ENCODE measurements at places on chromosomes 1 and 21.

- DNase-seq = no peak
Observed at GRCh38 chr1:85134583-85135391, 66.0 kb downstream of the SYDE2 start.

GRCh38 chr1:19040010-19040680, 83.7 kb upstream of the IFFO2 start:
- no peak for DNase-seq

GRCh38 chr1:156180471-156180870, 13.4 kb upstream of the SLC25A44 start:
- DNase-seq = no peak

DNA sequence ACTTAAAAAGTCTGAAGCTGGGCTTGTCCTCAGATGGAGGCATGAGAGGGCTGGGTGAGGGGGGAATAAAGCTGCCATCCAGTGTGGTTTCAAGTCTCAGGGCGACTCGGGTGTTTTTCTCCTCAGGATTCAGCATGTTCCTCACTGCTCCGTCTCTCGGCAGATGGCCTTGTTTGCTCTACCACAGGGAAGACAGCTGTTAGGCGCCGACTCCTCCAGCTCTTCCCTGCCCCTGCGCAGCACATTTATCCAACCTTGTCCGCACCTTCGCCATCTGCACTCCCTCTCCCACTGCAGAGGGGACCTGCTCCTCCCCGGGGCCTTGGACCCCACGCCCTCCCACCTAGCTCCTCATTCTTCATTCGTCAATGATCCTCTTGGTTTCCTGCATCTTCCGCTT, 16.6 kb upstream of the S100A11 start:
- no peak for DNase-seq

DNA sequence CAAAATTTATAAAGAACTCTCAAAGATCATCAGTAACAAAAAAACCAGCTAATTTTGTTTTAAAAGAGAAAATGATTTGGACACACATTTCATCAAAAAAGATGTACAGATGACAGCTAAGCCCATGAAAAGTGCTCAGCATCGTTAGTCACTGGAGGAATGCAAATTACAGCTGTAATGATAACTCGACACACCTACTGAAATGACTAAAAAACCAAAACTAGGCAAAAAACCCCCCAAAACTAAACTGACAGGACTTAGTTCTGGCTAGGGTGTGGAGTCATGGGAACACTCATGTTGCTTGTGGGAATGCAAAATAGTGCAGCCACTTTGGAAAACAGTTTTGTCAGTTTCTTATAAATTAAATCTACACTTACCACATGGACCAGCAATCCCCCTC, 59.5 kb downstream of the CNIH3 start:
- no peak for DNase-seq

DNA sequence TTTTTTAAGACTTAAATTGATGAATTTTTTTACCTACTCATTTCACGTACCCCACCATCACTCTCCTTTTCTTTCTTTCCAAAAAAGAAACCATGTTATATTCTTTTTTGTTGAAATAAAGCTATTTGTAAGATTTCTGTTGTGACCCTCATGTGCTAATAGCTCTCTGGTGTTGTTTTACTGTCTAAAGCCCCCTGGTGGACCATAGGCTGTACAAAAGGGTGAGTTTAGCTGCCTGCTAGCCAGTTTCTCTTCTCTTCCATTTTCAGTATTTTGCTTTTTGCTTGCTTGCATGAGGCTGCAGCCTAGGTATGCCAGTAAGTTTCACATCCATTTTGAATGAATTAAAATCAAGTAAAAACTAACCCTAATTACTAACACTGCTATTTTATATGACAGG, 15.6 kb upstream of the VAMP3 start:
- no peak for DNase-seq

DNA sequence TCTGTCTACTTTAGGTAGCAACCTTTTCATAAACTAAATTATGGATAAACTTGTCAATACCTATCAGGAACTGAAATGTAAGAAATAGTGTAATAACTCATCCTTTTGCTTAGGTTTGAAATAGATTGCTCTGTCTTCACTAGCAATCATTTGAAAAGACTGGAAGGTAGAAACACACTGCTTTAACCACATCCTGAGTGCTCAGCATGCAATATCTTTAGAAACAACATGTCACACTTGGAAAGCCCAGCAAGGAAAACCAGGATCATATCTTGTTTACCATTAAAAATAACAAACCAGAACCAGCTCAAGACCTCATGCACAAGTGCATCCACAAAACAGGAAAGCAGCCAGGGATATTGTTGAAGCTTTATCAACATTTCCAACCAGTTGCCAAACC, 3.6 kb downstream of the KCNJ6 start:
- no peak for DNase-seq

GRCh38 chr1:227884370-227885134, 63.2 kb downstream of the WNT9A start:
- DNase-seq = no peak

DNA sequence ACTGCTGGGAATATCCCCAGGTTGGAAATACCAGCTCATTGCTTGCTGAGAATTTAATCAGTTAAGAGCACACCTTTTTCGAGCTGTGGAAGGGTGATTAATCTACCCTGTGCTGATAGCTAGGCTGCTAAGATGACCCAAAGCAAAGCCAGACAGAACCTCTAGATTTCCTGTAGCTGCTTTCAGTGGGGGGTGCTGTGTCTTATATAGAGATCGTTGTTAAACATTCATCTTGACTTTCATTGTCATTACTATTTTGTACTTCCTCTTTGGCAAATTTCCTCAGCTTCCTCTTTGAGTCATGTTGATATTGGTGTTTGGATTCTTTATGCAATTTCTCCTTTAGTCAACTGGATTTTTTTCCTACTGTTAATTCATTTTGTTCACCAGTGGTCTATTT, 155.3 kb downstream of the DISC1 start:
- DNase-seq = no peak

DNA sequence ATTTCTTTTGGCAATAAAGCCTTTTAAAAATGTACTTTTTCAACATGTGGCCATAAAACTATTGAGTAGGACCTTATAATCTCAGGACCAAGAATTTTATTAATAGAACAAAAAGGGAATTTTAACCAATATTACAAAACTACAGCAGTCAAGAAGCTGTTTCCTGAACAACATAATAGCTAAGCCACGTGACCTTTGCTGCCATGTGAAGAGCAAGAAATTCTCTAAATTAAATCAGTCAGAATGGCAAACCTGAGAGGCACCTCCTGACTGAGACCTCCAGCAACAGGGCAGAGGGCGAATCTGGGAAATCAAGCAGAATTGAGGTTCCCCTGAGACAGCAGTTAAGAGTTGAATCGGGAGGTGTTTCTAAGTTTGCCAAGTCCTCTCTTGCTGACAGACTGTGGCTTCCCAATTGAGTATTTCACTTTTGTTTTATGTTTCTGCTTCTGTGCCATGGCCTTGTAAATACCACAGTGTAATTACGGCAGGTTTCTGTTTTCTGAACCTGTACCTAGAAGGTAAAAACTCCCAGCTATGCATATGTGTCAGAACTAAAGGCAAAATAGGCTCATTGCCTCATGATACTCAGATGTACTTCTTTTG, 358.4 kb downstream of the NTNG1 start:
- DNase-seq = no peak

DNA sequence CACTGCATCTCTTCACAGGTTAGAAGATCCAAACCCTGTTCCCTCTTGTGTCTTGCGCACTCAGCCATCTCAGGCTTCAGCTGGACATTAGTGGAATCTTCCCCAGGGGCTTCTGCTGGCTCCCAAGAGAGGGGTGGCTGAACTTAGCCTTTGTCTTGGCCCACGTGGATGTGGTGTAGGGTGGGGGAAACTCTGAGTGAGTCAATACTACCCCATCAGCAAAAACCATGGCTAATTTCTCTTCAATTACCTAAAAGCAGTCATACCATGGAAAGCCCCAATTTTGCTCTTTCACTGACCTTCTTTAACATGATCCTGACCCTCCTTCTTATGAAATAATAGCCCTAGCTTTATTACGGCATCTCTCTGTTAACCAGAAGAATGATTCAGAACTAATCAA, 72.5 kb upstream of the RAB3GAP2 start:
- DNase-seq = no peak

DNA sequence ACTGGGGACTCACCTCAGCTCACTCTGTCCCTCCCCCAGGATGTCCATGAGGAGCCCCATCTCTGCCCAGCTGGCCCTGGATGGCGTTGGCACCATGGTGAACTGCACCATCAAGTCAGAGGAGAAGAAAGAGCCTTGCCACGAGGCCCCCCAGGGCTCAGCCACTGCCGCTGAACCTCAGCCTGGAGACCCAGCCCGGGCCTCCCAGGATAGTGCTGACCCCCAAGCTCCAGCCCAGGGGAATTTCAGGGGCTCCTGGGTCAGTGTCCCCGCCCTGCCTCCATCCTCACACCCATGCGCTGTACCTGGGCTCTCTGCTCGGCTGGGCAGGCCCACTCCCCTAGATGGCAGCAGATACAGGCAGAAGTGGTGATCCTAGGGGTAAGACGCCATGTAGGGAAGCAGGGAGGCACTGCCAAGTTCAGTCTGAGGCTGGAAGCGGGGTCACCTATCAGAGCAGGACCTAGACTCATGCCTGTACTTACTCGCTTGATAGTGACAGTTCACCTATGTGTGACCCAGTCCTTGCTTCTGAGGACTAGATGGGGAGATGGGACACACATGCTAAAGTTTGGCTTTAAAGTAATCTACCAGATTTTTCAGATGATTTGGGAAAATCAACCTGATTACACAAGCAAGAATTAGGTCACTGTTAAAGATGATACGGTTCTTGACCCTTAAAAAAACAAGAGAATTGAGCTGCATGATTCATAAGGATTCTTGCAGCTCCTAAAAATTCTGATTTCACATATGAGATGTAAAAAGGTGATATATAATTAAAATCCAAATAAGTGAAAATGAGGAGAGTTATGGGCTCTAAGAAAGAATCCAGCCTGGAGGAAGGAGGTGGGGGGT, 38.7 kb downstream of the ETNK2 start:
- no peak for DNase-seq

GRCh38 chr21:34199121-34199910, 125.9 kb downstream of the MRPS6 start:
- peak; percentile 38 for DNase-seq

- no peak for DNase-seq
Observed at GRCh38 chr1:32066489-32066873, 6.3 kb upstream of the TMEM39B start.

GRCh38 chr1:192559115-192560006, 16.2 kb upstream of the RGS1 start:
- DNase-seq = no peak

GRCh38 chr1:7983086-7983778, 21.7 kb downstream of the PARK7 start:
- no peak for DNase-seq

- DNase-seq = no peak
Observed at GRCh38 chr1:11802616-11802972, 3.2 kb downstream of the MTHFR start.

DNA sequence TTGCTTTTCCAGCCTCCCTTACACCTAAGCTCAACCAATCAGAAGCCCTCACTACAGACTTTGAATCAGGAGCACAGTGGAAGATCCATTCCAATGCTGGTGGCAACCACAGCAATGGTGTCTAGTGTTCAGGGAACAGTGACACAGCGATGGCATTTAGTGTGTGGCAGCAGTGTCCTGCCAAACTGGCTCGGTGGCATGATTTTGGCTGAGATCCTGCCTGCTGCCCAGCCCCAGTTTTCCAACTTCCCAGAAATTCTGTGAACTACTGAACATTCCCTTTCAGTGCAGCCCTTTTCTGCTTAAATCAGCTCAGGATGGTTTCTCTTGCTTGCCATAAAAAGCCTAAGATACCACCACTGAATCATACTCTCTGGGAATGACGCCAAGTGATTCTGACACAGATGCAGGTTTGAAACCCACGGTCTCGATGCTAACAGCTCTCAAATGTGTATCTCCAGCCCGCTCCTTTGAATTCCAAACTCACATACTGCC, 8.8 kb downstream of the ASAP3 start:
- DNase-seq = no peak

- no peak for DNase-seq
Observed at GRCh38 chr1:228799924-228800323, 64.6 kb downstream of the RHOU start.

DNA sequence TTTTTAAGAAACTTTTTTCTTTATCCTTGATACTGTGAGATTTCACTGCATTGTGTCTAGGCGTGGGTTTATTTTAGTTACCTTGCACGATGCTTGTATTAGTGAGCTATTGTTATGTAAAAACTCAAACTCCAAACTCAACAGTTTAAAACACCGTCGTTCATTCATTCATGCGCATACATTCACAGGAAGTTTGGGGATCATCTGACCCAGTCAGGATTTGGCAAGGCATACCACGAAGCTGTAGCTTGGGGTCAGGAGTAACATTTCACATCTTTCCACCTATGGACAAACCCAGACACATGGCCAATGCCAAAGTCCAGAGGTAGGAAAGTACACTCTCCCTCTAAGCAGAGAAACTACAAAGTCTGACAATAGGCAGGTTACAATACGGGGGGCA, 324.6 kb upstream of the CHRM3 start:
- no peak for DNase-seq

- DNase-seq = no peak
Observed at GRCh38 chr1:172969611-172970010, 81.1 kb downstream of the TNFSF18 start.
